ENCODE measurements at places on chromosomes 6 and 20.
A peak's percentile ranks its signal among the peaks of the same experiment; 100 is the strongest.

DNA sequence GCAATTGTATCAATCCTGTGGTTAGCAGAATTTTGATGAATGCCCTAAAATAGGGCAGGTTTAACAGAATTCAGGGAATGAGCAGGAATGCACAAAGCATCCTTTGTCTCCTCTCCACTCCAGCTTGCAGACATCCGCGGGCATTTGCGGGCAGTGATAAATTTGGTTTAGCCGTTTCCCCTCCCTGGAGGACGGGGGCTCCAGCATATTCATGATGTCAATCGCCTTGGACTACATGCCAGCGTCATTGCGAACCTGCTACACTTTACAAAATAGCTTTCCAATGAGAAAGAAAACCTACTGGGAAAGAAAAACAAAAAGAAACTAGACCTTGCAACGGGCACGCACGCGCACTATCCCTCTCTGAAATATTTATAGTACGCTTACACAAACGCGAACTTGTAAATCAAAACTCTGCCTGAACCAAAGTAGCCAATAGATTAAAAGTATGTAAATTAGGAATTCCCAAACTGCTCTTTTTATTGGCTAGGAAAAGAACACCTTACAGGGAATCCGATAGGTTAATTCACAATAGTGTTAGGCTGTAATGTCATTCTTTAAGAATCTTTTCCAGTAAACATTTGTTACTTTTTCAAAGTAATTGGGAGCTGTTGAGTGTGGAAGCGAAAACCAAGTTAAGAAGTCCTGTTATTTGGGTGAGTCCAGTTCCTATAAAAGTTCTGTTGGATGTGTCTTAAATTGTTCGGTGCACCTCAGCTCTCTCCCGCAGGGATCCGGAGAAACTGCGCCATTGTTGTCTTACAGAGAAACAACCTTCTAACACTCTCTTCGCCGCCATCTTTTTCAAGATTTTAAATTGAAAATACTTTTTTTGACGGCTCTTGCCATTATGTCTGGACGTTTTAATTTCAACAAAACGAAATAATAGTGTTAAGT lies 136.7 kb downstream of the HFE start:
- no peak for DNase-seq

DNA sequence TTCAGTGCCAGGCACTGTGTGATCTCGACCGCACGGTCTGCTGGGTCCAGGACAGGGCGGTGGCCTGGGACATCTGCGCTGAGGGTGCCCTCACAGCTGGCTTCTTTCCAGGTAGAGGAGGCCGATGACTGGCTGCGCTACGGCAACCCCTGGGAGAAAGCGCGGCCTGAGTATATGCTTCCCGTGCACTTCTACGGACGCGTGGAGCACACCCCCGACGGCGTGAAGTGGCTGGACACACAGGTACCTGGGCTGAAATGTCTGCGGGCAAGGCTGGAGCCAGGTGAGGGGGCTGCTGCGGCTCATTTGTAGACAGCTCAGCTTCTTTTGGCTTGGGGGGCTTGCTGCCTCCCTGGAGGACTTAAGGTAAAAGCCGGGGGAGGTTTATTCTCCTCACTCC lies 26.6 kb downstream of the PYGB start:
- DNase-seq: no peak

- peak; percentile 56 for DNase-seq
Observed at GRCh38 chr20:63735859-63736718, at the start of gene LIME1. TSS of gene LIME1 (plus strand) at chr20:63736664. CDS start at chr20:63737550, 886 bp downstream.

GRCh38 chr20:17681726-17682102 lies 328 bp downstream of the RRBP1 start:
- no peak for DNase-seq

- no peak for DNase-seq
Observed at GRCh38 chr6:49233483-49233882, 229.6 kb downstream of the MMUT start.

DNA sequence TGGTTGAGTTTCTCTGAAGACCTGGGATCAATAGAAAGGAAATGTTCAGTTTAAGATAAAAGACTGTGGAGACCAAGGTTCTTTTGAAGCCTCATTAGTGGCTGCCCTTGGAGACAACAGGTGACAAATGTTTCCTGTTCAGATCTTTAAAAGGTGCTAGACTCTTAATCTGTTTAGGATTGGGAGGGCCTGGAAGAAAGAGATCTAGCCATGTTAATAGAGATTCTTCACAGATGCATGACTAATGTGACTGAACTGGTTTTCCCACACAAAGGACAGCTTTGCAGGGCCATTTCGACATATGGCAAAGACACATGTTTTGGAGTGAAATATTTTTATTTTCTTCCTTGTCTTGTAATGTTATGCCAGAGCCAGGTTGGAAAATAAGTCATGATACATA lies 82.2 kb downstream of the WDR27 start:
- DNase-seq: no peak

Data from activated CD8-positive, alpha-beta memory T cell treated with anti-CD3 and anti-CD28 coated beads for 1 hour (primary cell).